Stimulated activated CD8-positive, alpha-beta memory T cell treated with anti-CD3 and anti-CD28 coated beads, Interleukin-4, amount 100 ng/mL, for 1 hour (primary cell): ENCODE measurements at places on chromosomes 7 and 10.

DNA sequence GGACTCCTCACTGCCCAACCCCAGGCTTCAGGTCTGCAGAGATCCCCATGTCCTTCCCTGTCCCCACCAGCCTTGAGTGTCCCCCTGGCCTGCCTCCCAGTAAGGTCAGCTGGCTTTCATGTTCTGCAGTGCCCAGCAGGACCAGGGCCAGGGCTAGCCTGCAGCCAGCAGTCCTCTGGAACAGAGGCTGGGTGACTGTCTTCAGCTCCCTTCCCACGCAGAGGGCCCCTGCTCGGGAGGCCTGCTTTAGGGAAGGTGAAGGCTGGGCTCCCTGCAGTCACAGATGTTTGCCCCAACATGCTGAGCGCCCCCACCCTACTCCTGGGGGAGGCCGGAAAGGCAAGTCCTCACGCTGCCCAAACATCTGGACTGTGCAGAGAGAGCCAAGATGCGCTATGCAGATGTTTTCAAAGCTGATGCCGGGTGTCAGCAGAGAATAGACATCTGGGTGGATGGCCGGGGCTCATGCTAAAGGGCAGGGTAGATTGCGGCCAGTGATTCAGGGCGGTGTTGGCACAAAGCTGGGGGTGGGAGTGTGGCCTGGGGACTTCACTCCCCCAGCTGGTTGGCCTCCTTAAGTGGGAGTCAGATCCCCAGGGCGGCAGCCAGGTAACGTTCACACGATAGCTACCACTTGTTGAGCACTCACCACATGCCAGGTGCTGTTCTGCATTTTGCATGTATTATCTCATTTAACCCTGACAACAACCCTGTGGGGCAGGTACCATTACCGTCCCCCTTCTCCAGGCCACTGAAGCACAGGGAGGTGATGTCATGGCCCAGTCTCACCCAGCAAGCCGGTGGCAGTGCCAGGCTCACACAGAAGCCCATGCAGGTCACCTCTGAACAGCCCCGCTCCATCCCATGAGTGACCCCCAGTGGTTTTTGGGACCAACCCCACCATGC, 71.2 kb upstream of the COL13A1 start:
- DNase-seq, result no peak

- DNase-seq, result no peak
Observed at GRCh38 chr7:7524121-7524520, 11.6 kb downstream of the COL28A1 start.

DNA sequence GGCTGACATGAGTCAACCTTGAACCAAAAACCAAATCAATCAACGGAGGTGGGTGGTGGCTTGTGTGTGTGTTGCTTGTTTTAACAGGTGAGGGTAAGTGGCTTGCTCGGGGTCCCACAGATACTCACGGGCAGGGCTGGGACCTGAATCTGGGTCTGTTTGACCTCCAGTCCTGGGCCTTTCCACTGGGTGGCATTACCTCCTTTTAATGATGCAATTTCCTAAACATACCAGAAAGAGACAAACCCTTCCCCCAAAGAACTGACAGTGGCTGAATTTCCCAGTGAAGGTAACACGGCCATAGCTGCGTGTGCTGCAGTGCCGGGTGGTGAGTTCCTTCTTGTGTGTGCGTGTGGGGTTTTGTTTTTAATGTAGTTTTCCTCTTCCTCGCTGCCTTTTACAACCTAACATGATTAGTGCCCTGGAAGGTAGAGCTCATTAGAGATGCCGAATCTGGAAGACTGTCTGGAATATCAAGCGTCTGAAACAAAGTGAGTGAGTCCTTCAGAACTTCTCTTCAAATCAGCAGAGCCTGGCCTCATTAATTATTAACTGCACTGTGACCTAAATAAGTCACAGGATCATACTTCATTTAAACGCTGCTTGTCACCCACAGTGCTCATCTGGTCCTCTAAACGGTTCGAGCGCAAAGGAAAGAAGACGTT, 166.1 kb upstream of the TCERG1L start:
- no peak for DNase-seq

GRCh38 chr7:38323156-38323555, 49.7 kb upstream of the TARP start:
- no peak for DNase-seq

GRCh38 chr7:158924956-158925355, 68.6 kb downstream of the DYNC2I1 start:
- no peak for DNase-seq

DNA sequence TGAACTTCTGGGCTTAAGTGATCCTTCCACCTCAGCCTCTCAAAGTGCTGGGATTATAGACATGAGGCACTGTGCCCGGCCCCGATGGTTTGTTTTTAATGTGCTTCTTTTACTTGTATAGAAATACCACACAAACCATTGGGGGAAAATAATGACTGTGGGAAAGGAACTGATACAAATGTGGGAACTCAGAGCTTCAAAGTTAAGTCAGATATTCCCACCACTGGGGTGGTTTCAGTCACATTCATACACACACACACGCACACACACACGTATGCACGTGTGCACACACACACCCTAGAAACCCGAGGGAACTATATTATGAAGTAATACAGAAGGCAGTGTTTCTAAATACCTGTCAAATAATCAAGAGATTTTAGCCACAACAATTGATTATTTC, 17.0 kb downstream of the CPA4 start:
- DNase-seq, result no peak

DNA sequence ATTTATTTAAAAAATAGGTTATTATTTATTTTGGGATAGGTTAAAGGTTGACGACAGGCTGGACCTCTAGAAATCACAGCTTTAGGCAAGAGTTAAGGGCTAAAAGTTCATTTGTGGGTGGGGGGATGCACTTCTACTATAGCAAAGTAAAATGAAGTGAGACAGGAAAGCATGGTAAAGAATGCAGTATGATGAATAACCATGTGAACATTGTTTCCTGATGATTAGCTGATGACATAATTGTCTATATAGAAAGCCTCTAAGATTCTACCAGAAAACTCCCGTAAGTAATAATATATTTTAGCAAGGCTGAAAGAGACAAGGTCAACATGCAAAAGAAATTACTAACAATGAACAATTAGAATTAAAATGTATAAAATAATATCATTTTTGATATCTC, 25.7 kb upstream of the PRSS37 start:
- no peak for DNase-seq

DNA sequence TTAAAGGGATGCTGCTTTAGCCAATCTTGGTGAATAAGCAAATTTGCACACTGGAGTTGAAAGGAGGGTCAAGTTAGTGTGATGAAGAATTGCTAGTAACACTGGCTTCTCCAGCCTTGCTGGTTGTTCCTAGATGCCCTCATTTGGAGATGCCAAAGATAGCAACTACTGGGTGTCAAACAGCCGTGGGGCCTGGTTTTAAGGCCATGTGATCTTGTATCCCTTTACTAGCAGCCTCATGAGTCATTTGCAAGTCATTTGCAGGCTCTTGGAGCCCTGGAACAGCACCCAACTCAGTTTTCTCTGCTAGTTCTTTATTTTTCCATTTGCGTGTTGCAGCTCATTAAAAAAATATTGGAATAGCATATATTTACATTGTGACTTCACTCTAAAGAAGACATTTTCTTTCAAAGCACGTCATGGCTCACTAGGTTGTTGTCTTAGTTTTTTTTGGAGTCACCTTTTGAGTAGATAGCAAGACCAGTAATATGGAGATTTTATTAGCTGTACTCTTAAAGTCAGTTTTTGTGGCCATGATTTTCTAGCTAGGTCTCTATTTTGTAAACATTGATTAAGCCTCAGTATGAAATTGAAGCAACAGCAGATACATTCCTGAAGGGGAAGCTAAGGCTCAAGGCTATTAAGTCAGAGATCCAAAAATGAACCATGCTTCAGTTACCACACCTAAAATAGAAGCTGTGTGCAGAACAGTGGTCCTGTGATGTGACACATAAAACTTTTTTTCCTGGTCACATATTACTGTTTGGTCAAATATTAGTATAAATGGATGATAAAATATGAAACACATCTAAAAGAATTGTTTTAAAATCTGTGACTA, 1.3 kb downstream of the LSMEM1 start:
- DNase-seq, result no peak

DNA sequence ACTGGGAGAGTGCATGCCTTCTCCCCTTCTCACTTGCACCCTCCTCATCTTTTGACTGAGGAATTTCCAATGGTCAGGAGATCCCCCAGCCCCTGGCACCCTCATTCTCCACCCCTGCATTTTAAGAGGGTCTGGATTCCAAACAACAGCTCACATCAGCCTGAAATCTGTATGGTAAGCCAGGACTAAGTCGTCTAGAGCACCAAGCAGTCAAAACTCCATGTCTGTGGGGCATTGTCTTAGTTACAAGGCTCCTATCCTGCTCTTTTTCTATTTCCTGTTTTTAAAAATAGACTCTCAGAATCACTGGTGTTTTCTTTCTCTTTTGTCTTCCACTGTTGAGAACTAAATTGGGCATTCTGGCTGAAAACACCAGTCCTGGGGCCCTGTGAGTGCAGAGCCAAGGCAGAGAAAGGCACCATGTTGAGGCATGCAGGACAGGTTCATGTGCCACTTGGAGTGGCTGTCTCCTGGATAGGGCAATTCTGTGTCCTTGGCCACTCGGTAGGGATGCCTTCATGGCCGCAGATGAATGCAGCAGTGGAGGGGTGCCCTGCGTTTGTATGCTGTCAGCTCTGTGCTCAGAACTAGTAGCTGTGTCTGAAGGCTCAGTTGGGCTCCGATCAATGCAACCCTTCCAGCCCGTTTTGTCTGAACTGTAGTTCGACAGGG, 216.6 kb upstream of the YAE1 start:
- DNase-seq, result no peak

DNA sequence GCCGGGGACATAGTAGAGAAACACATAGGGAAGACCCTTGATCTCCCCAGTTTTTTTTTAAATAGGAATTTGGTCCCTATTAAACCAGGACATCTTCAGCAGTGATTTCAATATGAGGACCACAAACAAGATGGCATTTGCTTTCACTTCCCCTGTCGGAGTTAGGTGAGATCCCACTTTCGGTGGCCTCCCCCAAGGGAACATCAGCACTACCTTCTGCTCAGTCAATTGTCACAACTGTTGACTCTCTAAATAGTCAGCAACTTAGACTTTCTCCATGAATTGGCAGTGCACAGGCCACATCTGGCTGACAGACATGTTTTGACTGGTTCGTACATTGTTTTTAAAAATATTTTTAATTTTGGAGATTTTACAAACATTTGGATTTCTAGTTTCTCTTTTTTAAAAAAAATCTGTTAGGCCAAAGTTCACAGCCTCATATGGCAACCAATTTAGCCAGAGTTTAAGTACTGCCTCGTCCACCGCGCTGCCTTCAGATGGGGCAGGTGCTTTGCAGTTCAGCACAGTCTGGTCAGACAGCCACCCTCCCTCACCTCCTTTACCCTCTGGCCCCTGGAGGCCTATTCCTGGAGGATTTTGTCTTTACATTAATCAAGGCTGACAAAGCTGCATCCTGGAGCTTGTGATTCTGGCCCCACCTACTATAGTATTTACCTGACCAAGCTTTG, 139.2 kb upstream of the PRR15 start:
- DNase-seq, result no peak

DNA sequence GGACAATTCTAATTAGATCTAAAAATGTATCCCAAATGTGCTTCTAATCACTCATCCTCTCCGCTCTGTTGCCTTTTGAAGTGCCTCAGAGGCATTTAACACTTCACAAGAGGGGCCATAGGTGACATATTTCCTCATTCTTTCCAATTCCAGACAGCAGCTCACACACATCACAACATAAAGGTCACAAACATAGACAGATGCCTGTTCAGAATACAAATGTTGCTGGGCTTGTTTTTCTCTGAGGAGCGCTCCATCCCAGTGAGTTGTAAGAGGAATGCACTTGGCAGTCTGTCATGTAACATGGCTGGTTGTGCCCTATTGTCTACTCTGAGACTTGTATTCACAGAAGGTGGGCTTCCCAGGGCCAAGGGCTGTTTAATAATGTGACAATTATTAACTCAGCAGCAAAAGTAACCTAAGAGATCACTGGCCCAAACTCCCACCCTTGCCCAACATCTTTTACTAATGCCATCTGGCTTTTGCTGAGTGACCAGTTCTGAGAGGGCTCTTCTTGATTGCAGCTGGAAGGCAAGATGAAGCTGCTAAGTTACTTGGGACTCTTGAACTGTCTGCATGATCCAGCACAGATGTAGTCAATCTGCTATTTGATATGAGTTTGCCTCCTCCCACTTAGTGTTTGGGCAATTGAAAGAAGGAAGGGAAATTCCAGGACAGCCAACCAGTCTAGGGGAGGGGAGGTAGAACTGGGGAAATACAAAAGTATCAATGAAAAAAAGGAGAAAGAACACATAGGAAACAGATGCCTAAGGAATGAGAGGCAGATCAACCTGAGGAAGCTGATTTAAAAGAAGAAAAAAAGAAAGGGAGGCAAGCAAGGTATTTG, 13.6 kb downstream of the PON2 start:
- no peak for DNase-seq

GRCh38 chr7:56229631-56230030, 113.4 kb upstream of the NUPR2 start:
- no peak for DNase-seq

DNA sequence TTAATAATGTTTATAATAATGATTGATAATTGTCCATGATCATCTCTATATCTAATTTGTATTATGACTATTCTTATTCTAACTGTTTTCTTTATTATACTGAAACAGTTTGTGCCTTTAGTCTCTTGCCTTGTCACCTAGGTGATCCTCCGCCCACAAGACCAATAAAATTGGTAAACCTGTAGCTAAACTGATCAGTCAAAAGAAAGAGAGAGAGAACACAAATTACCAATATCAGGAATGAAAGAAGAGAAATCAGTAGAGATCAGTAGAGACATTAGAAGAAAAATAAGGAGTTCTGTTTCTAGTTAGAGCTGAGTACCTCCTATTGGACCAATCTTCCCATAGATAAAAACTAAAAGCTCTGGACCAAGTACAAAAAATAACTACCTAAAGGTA, 6.1 kb upstream of the COA1 start:
- DNase-seq, result no peak

GRCh38 chr7:85154282-85154937, 32.4 kb downstream of the SEMA3D start:
- DNase-seq, result no peak

- no peak for DNase-seq
Observed at GRCh38 chr7:87038993-87039690, 20.3 kb downstream of the ELAPOR2 start.

- DNase-seq, result no peak
Observed at GRCh38 chr7:5303061-5303460, 20.3 kb downstream of the SLC29A4 start.

DNA sequence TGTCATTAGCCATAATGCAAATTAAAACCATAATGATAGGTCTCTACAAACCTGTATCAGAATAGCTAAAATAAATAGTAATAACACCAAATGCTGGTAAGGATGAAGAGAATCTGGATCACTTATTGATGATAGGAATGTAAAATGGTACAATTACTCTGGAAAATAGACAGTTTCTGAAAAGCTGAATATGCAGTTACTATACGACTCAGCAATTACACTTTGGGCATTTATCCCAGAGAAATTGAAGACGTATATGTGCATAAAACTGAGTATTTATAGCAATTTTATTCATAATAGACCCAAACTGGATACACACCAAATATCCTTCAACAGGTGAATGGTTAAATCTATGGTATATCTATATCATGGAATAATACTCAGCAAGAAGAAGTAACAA, 7.9 kb downstream of the RPA3 start:
- no peak for DNase-seq
